ENCODE measurements at places on chromosomes 12 and 14.

DNA sequence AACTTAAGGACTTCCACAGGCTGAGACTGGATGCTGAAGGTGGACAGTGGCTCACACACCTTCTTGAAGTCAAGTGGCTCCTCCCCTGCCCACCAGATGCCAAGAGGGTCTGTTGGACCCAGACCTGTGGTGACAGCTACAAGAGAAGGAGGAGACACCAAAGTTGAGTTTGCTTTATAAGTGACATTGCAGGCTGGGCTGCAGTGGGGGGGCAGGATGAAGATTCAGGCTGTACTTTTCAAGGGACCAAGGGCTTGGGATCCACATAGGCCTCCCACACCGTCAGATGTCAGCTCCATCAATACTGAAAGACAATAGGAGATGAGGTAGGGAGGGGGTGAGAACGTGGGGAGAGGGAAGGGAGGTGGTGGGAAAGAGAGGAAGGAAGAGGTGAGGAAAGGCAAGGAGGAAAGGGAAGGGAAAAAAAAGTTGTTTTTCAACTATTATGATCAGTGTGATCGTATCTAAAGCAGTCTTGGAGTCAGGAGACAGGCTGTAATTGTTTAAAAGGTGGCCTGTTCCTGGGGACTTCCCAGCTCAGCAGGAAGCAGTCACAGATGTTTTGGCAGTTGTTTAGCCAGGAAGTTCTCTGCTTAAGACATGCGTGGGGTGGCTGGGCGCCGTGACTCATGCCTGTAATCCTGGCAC, 84.1 kb upstream of the RESF1 start:
- DNase-seq: no peak

DNA sequence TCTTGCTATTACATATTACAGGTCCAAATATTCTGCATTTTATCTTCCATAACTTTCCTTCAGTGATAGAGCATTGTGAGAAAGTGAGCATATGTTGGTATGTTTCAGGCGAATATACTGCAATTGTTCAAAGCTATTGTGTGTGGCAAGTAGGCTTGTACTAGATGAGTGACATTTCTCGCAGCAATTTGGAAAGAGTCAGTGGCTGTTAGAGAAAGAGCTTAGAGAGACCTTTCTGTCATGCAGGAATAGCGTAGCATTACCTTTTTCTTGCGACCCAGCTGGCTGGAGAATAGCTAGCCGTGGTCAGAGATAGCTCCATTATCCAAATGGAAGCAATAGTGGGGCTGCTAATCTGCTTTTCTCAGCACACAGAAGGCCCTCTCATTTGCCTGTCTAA, 678.5 kb upstream of the FOXG1 start:
- no peak for DNase-seq

GRCh38 chr12:118145113-118145797, 9.3 kb downstream of the PEBP1 start:
- DNase-seq: no peak

GRCh38 chr14:62759796-62760195, 285.5 kb downstream of the KCNH5 start:
- DNase-seq: no peak

GRCh38 chr12:121494093-121494787, 86.6 kb downstream of the KDM2B start:
- no peak for DNase-seq

- no peak for DNase-seq
Measured at GRCh38 chr14:78153064-78153341, 17.2 kb upstream of the NRXN3 start.

DNA sequence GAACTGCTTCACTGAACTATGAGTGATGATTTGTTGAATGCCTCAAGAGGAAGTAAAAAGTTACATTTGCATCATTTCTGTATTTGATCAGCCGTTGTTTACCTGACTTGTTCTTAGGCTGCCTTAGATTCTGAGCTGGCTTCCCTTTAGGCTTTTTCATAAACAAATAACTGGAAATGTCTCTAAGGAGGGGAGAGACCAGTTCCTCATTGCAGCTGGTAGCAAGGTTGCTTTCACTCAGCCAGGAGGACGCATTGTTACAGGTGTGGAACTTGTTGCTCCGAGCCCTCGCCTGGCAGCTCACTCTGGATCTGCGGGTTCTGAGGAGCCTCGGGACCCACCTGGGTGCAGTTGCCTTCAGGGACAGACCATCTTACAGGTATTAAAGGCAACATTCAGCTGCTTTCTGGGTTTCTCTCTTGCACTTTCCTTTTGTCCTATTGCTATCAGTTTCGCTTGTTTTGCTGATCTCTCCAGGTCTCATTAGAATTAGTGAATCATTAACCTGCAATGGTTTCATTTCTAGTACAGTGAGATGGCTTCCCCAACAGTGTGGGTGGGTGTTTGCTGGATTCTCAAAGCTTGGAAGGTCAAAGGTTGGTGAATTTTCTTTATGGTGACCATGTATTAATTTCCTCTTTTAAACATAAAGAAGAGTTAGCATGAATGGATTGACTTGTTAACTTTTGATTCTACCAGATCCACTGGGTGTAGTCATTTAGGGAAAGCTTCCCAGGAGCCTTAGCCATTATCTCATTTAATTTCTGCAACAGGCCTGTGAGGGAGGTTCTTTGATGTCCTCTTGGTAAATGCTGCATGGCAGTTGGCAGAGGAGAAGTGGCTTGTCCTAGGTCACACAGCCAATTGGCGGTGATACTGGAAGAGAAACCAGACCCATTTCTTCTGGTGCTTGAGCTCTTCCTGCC, at the start of gene PLEKHG7:
Gene PLEKHG7 (plus strand): TSS at position 236 of the 926 bp plus-strand sequence. CDS start 3,643 bp downstream, outside the sequence.
- no peak for DNase-seq

- DNase-seq: no peak
Measured at GRCh38 chr12:127670294-127670693, 596.7 kb upstream of the TMEM132C start.

DNA sequence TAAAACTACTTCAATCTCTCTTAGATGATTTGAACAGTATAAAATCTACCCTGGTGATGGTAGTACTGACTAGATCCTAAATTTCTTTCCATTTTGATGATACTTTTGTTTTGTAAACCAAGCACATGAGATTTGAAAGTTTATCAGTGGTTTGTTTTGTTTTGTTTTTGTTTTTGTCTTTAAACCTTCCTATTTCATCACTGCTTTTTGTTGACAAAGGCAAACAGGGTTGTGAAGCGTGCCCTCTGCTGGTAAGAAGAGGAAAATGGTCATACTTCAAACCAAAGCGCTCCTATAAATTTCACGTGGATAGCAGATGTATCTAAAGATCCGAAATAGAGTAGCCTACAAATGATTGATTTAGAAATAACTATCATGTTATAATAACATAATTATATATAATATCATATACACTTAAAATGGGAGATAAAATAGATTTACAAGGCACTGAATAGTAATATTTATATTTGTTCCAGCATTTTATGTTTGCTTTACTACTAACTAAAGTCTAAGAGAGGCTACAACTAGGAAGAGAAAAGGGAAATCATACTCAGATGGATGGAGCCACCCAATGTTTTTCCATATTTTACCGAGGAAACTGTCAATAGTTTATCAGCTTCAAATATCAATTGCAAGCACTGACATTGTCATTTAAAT, 254.0 kb upstream of the USP15 start:
- no peak for DNase-seq

- DNase-seq: no peak
Measured at GRCh38 chr12:106249411-106250135, 1.8 kb upstream of the CKAP4 start.

DNA sequence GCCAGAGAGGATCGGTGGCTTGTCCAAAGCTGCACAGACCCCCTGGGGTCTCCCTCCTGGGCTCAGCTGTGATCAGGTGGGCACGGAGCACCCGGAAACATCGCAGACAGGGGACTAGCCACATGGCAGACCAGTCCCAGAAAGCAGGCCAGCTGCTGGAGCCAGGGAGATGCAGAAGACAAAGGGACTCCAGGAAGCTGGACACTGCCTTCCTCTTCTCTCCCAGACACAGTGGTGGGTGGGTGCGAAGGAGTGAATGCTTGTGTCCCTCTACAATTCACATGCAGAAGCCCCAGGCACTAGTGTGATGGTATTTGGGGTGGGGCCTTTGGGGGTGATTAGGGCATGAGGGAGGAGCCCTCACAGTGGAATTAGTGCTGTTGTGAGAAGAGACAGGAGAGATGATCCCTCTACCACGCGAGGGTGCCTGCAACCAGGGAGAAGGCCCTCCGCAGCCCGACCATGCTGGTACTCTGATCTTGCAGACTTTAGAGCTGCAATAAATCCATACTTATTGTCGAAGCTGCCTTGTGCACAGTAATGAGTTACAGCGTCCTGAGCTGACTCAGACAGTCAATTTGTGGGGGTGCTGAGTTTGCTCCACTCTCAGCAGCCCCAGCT, 95.2 kb downstream of the CALM1 start:
- no peak for DNase-seq

DNA sequence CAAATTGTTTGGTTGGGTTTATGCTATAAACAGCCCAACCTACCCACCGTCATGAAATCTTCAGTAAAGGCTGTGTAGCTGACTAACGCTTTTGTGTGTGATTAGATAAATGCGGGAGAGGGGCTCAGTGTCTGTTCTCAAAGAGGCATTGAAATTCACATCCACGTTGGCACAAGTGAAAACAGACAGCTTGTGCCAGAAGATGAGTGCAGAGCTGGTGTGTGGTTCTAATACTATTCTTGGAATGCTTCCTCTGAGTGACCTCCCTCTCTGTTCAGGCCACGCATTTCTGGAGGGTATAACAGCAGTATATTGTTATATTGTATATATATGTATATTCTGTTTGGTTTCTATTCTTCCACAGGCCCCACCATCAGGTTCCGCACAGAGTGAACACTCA, 263.8 kb downstream of the APAF1 start:
- no peak for DNase-seq

DNA sequence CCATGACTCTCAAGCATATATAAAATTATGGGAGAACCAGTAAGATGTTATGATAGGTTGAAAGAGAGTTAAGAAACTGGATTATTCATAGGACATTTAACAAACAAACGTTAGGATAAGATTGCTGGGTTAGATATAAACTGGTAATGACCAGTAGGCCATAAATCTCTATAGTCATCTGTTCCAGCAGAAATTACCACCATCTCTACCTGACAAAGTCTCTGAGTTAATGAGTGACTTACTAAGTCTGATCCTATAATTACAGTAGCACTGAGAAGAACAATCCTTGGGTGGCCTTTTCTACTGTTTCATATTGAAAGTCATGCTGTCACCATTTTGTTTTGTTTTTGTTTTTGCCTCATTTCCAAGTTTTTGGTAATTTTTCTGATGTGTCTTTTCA, 136.9 kb upstream of the CNOT2 start:
- no peak for DNase-seq

GRCh38 chr12:113071135-113072112, 14.9 kb downstream of the DTX1 start:
- DNase-seq: peak; percentile 67

GRCh38 chr12:26125400-26126339, 833 bp upstream of the BHLHE41 start:
- DNase-seq: peak; percentile 59

DNA sequence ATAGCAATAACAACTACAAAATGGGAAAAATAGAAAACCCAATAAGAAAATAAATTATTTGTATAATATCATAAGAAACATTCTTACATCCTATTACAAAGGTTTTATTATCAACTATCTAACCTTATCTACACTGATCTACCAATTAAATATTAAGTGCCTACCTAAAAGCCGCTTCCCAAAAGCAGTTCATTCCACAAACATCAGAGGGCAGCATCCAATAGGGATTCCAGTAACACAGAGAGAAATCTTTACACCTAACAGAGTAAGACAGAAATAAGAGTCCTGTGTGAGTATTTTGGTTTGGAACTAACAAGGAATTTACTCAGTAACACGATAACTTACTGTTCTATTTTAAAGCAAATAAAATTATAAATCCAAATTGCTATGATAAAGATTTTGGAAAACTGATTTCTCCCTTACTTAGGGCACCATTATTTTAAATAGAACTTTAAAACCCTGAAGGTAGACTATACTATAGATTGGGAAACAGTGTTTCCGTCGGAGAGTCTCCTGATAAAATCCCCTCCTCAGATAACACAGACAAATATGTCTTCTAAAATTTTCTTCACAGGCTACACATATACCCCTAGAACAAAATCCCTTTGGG, 15.0 kb downstream of the GXYLT1 start:
- no peak for DNase-seq

DNA sequence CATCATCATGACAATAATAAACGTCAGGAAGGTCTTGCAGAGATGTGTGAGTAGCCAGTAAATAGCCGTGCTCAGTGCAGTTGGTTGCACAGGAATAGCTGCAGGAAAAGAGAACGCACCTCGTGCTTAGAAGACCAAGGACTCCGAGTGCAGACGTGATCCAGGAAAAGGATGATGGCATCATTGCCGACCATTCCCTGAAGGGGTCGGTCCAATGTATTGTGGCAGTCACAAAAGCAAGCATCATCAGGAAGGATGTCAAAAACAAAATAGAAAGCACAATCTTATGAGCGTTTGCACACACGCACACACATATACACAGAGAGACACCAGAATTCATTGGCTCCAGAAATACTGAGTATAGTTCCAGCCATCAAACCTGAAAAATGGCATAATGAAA, 12.8 kb downstream of the DUSP6 start:
- no peak for DNase-seq

- DNase-seq: no peak
Measured at GRCh38 chr14:41167040-41167439, 439.6 kb upstream of the LRFN5 start.

DNA sequence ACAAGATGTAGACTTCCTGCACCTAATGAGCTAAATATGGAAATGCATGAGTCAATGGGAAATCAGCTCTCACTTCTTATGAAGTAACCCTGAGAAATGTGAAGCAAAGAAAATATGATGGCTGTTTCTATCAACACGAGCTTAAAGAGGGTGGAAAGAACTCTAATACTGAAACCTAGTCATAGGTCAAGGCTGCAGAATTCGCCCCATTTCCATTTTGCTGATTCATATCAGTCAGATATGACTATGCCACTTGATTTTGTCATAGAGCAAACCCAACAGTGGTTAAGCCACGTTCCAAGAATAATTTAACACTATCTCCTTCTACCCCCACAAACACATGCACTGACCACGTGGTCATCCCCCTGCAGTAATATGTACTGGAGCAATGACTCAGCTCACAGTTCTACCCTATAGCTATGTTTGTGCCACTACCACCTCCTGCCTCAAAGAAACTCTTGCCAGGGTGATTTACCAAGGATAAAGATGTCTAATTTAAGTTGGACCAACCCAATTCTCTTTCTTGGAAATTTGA, 157.5 kb downstream of the TMTC3 start:
- DNase-seq: no peak

- no peak for DNase-seq
Measured at GRCh38 chr12:121495746-121496145, 85.1 kb downstream of the KDM2B start.

DNA sequence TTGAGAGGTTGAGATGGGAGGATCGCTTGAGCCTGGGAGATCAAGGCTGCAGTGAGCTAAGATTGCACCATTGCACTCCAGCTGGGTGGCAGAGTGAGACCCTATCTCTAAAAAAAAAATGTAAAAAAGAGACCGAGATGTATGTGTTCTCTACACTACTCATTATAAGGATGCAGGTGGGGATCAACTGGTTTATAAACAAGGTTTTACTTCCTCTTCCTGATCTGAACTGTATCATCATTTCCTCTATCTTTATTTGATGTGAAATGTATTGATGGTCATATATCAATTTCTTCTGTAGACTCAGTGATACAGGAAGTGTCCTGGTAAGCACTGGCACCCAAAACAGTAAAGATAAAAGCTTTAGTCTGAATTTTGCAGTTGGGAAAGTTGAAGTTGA, 20.1 kb upstream of the USP44 start:
- no peak for DNase-seq
